Left renal pelvis (tissue), 4 donors: ENCODE measurements at places on chromosomes 16 and 17. TPM values are rescaled to one million over a fixed set of nuclear protein-coding genes. Genes with fewer than 3 reads are reported as not detected.
A peak's percentile ranks its signal among the peaks of the same experiment; 100 is the strongest.

- DNase-seq: no peak
These were observed 6.3 kb upstream of the USP31 start for GRCh38 chr16:23155445-23156049.

The PPY gene
- polyA plus RNA-seq: 0.34 TPM

DNA sequence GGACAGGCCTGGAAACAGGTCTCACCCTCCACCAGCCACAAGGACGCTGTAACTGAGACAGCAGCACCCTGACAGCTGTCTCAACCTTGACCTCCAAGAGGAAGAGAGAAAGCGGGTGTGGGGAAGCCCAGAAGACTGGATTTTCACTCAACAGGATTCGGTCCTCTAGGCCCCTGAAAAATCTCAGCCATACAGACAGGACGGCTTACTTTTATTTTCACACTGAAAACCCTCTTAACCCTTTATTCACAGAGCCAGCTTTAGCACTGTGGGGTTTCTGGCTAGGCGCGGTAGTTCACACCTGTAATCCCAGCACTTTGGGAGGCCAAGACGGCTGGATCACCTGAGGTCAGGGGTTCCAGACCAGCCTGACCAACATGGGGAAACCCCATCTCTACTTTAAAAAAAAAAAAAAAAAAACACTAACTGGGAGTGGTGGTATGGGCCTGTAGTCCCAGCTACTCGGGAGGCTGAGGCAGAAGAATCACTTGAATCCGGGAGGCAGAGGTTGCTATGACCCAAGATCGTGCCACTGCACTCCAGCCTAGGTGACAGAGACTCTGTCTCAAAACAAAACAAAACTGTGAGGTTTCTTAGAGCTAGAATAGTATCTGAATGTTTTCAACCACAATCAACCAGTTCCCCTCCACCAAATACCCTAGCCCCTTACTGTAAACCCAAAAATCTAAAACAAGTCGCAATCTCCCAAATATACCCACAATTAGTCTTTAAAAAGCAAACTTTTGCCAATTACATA, 5.3 kb downstream of the ANKRD11 start:
- DNase-seq: no peak

DNA sequence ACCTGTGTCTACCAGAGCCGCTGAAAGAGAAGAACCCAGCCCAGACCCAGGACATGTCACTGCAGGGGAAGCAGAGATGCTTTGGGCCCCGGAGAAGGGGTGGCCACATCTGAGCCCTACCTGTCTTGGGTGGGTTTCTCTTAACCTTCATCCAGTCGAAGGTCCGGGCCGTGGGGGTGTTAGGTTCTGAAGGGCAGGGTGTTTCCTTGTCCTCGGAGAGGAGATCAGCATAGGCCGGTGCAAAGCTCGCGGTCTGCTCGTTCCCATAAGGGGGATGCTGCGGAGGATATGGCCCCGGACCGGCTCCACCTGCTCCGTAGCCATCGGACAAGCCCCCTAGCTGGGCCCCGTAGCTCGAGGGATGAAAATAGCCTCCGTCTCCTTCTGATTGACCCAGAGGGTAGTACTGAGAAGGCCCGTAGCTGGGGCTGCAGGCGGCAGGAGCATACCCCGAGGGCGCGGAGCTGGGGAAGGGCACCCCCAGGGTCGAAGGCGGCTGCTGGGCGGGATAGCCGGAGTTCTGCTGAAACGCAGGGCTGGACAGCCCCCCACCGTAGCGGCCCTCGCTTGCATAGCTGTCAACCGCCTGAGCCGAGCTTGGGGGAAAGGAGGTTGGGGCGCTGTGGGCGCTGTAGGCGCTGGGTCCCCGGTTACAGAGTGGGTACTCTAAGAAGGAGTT, 464 bp downstream of the HOXB1 start:
- no peak for DNase-seq

DNA sequence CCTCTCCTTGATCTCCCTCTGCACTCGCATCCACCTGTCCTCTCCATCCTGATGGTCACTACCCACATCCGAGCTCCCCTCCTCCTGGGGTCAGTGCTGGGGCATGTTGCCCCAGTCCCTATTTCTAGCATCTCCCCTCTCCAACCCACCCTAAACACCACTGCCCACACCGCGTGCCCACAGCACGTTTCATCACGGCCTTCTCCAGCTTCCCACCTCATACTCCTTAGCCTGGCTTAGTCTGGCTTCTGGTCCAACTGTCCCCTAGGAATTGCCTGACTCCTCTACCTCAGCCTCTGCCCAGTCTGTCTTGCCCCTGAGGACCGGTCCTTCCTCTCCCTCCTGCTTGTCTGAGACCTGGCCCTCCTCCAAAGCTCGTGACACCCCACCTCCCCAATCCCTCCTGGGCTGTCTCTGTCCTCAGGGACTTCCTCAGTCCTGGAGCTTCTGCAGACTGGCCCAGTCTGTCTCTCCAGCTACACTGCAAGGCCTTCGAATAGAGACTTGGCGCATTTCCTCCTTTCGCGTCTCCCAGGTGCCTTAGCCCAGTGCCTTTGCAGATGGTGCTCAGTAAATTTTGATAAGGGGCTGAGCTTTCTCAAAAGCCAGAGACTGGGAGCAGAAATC, 4.9 kb downstream of the ALOX15 start:
- no peak for DNase-seq

DNA sequence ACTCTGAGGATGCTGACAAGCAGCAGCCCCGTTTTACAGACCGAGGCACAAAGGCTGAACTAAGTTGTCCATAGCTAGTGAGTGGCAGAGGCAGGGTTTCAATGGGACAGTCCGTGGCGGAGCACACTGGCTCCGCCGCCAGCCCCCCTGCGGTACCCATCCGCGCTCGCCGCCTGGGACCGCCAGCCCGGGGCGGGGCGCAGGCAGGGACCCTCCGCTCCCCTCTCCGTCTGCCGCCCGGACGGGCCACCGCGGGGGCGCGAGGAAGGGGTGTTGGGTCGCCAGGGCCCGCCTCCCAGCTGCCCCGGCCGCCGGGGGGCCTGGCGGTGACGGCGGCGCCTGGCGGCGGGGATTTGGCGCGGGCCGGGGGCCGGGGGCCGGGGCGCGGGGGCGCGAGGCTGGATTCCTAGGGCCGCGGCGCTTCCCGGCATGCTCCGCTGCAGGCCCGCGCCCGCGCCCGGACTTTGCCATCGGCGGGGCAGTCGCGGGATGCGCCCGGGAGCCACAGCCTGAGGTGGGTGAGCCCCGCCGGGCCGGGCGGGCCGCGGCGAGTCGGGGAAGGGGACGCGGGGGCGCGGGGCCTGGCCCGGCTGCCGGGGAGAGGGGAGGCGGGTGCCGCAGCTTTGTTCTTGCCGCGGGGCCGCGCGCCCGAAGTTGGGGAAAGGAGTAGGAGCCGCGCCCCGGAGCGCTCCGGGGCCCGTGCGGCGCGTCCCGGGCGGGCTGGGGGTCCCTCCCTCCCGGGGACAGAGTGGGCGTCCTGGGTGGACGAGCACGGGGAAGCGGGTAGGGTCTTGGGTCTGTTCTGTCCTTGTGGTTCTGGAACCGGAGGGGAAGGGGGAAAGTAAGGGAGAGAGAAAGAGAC, at the start of gene TMEM98:
Gene TMEM98 (plus strand): TSS at position 430 of the 862 bp plus-strand sequence. CDS start 3,376 bp downstream, outside the sequence.
- peak; percentile 14 for DNase-seq

DNA sequence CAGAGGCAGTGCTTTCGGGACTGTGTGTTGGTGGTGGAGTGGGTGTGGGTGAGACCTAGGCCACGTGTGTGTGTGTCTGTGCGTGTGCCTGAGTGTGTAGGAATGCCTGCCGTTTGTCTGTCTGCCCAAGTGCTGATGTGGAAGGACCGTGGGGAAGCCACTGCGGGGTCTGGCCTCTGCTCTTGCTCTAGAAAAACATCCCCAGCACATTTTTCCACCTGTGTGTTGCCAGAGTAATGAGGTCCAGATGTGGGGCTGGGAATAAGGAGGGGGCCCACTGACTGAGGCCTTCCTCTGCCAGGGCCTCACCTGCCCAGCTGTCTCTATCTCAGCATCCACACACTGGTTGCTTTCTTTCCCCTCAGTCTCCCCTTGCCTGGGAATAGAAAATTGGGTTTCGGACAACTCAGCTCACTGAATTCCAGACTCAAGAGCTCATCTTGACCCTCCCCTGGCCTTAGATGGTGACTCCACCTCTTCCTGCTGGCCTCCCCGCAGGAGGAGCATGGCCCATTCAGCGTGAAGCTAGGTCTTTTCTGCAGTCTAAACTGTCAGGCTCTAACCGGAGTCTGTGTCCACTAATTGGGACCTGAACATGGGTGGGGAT, 7.6 kb downstream of the SGCA start:
- no peak for DNase-seq

GRCh38 chr16:49734331-49734730, 121.6 kb downstream of the ZNF423 start:
- no peak for DNase-seq

- no peak for DNase-seq
These were observed 16.3 kb downstream of the C16orf46 start for GRCh38 chr16:81060576-81061306.

DNA sequence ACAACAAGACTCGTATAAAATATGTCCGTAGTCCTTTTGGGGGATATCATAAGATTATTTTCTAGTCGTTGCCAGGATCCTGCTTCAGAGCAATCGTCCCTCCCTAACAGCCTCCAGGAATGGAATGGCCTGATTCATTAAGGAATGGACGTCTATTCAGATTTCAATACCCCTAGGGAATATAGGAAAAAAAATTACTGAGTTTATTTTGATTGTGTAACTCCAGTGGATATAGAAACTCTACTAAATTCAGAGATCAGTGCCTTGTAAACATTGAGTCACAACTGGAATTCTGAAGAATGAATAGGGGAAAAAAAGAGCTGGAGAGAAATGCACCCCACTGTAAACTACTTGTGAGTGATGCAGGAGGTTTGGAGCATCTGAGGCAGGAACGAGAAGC, 1171.5 kb upstream of the GOT2 start:
- no peak for DNase-seq

The SOX8 gene
- polyA plus RNA-seq: 3.6 TPM

- DNase-seq: no peak
These were observed 5.2 kb downstream of the ZNF646 start for GRCh38 chr16:31079342-31079944.

DNA sequence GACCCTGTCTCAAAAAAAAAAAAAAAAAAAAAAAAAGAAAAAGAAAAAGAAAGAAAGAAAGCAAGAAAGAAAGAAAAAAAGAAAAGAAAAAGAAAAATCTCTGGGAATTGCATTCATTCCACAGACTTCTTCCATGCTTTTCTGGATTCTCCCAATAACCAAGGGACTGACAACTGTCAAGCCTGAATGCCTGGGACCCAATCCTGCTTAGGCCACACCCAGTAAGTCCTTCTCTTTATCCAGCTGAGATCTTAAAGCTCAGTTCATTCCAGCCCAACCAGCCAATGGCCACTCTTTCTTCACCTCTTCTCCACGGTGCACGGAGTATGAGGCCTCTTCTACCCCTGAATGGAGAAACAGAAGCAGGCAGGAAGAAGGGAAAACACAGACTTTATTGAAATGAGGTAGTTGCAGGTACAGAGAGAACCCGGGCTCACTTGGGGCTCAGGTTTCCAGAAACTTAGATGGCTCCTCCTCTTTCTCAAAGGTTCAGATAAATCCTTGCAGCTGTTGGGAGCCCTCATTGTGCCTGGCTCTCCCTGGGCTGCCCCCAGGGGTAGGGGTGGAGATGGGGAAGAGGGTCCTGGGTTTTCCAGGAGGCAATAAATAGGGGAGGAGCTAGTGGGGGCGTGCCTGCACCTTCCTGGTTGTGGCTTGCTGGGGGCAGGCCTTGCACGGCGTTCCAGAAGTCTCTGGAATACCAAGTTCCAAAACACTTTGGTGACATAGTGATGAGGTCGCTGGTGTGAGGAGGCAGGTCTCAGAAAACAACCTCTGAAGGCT, 2.5 kb downstream of the HOXB1 start:
- no peak for DNase-seq

The CA10 gene
- polyA plus RNA-seq: 16.1 TPM

The SBK1 gene
- polyA plus RNA-seq: 15.1 TPM

DNA sequence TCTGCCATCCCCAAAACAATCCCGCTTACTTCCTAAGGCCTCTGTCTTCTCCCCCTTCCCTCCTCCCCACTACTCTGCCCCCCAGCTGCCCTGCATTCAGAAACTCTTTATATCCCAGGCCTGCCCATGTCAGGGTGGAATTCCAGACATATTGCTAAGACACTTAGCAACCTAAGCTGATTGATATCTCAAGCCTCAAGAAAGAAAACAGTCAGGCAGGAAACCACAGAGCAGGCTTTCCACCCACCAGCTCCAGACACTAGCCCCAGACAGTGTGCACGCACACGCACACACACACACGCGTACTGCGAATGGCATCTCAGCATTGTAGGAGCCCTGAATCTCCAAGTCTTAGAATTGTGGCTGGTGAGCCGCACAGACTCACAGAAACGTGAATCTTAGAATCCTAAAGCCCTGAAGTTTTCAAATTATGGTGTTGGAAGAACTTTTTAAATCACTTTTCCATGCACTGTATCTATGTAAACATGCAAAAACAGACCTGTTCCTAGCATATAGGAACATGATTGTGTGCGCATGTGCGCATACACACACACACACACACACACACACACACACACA, 8.8 kb upstream of the LPCAT2 start:
- DNase-seq: no peak

- DNase-seq: peak; percentile 51
These were observed 2.7 kb downstream of the CETP start for GRCh38 chr16:56964243-56965148.

DNA sequence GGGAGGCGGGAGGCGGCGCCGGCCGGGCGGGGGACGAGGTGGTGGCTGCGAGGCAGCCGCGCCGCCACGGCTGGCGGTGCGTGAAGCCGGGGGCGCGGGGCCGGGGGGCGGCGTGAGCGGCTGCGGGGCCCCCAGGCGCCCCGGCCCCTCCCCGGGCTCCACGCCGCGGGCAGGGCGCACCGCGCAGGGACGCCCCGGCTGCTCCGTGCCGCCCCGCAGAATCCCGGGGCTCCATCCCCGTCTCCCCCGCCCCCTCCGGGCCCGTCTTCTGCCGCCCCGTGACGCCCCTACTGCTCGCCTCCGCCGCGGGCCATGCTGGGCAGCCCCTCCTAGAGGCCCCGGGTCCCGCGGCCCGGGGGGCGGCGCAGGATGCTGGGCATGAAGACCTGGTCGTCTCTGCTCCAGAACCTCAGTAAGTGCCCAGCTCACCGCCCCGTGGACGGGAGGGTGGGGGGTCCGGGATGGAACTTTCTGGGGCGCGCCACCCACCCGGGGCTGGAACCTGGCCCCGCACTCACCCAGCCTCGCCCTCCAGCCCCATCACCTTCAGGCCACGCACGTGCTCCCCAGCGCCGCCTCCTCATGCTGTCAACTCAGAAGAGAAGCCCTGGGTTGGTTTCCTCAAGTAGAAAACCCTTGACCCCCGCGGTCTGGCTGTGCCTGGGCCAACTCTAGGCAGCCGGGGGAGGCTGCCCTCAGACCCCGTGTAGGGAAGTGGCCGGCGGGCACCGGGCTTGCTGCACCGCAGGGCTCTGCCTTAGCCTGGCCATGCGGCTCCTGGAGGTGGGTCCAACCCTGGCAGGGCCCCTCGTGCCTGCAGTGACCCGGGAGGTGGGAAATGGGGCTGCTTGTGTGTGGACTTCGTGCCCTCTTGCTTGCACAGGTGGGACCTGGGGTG, 150.2 kb upstream of the GSE1 start:
- DNase-seq: no peak

The CSH1 gene
- polyA plus RNA-seq: not detected

The TMEM88 gene
- polyA plus RNA-seq: 23.3 TPM
